ENCODE measurements at places on chromosomes 1 and 21.

- DNase-seq: no peak
Measured at GRCh38 chr21:27674041-27674615, 707.2 kb upstream of the ADAMTS5 start.

GRCh38 chr21:46295177-46295770 is 9.1 kb downstream of the YBEY start:
- no peak for DNase-seq

DNA sequence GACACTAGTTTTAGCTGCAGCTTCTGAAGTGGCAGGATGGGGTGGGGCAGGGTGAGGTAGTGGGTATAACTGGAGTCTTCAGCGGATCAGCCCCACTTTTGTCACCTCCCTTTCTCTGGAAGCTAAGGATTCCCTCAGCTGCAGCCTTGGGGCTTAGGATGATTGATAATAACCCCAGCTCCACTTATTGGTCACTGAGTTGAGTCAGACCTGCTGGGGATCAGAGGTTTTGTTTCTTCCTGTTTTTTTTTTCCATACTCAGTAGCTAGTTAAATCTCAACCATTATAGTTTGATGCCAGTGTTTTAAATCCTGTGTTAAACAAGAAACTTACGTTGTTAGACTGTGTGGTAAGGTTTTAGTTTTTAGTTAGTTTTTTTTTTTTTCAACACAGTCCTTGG is 57.2 kb downstream of the LAMC1 start:
- no peak for DNase-seq

DNA sequence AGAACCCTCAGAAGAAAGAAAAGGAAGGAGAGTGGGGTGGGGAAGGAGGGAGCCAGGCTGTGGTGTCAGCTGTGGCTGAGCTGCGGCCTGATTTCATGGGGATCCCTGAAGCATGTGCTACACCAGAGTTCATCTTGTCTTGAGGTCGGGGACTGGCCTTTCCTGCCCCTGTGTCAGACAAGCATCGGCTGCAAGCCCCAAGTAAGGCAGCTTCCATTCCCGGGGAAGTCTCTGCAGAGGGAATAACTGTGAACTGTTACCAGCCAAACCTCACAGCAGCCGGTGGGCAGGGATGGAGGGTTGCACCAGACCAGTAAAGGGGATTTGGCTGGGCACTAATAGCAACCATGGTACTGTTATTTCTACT is 35.7 kb upstream of the BTG2 start:
- DNase-seq: no peak

All from NCI-H345 (cell line).